NCI-H2029 treated with DMSO at 0.1 percent for 48 hours (cell line): ENCODE measurements at places on chromosomes 6 and 20.
A peak's percentile ranks its signal among the peaks of the same experiment; 100 is the strongest.

- no peak for DNase-seq
Observed at GRCh38 chr6:146670161-146670560, 71.4 kb downstream of the ADGB start.

DNA sequence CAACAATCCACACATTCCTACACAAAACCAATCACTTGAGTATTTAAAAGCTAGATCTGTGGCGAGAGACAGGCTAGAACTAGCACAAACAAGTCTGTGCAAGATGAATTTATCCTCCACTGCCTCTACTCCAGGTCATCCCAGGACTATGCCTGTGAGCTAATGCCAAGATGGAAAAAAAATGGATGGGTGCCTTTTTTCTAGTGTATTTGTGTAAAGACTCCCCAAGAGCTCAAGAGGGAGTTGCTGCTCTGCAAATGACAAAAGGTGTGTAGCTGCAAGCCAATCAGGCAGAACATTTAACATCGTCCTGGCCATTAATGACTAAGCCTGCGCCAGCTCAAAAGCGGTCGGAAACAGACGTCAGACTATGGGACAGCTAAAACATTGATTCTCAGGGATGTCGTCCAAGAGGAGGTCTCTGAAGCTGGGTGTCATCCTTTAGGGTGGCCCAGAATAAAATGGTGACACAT, 21.9 kb downstream of the ATXN1 start:
- no peak for DNase-seq

DNA sequence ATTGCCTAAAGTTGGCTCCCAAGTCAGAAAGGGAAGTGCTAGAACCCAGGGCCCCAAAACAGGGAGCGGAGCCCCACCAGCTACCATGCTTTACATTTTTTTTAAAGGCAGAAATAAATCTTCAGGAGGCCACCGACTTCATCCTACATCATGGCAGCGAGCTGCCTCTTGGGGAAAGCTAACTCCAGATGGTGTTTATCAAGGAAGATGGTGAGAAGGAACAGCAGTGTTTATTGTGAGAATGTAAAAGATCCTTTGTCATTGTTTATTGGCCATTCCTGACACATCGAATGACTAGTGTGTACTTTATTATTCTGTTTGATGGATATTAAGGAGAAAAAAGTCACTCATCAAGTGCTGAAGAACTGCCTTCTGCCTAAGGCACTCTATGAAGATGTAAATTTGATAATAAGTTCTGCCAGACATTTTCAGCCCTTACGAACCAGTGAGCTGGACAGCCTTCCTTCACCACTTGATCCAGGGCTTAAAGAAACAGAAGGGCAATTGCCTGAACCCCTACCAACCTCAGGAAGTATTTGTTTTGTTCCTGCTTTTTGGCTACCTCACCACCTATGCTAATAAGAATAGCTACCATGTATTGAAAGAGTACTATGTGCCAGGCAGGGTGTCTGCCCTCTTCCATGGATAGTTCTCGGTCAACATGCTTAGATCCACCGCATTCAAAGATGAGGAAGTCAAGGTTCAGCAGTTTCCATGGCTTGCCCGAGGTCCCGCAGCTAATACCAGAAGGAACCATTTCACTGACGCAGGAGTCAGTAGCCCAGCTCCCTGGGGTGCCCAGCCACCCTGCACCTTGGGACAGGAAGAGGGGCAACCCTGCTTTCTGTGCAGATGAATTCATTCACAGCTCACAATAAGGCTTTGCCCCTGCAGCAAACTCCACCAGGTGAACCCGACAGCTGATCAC, 194.7 kb upstream of the RREB1 start:
- no peak for DNase-seq

DNA sequence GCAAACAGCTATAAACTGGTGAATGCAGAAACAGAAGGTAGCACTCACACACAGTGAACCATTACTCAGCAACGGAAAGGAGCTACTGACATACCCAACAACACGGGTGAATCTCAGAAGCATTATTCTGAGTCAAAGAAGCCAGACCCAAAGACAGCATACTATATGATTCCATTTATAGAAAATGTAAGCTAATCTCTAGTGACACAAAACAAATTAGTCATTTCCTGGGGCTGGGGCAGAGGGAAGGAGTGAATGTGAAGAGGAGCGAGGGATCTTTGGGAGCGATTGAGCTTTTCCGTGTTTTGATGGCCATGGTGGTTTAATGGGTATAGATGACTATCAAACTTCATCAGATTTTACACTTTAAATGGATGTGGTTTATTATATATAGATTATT, 614.6 kb downstream of the DHX35 start:
- DNase-seq, result no peak

GRCh38 chr6:166955865-166956443, 396 bp downstream of the RNASET2 start:
- peak; percentile 13 for DNase-seq

- DNase-seq, result no peak
Observed at GRCh38 chr20:3901028-3901705, 12.0 kb downstream of the PANK2 start.

GRCh38 chr20:58982406-58983114, 1.5 kb downstream of the NELFCD start:
- DNase-seq, result no peak

DNA sequence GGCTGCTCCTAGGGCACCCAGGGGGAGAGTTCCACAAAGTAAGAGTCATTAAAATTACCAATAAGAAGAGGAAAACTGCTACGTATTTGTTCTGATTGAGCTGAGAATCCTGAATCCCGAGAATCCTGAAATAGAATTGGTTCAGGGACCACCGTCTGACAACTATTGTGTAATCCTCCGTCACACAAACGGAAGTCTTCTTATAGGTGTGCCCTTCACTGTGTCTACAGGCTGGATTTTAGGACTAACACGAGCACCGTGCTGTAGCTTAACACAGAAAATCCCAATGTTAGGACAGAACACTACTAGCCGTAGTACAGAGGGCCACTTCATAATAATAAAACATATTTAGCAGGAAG, 50.6 kb upstream of the RNF182 start:
- DNase-seq, result no peak

DNA sequence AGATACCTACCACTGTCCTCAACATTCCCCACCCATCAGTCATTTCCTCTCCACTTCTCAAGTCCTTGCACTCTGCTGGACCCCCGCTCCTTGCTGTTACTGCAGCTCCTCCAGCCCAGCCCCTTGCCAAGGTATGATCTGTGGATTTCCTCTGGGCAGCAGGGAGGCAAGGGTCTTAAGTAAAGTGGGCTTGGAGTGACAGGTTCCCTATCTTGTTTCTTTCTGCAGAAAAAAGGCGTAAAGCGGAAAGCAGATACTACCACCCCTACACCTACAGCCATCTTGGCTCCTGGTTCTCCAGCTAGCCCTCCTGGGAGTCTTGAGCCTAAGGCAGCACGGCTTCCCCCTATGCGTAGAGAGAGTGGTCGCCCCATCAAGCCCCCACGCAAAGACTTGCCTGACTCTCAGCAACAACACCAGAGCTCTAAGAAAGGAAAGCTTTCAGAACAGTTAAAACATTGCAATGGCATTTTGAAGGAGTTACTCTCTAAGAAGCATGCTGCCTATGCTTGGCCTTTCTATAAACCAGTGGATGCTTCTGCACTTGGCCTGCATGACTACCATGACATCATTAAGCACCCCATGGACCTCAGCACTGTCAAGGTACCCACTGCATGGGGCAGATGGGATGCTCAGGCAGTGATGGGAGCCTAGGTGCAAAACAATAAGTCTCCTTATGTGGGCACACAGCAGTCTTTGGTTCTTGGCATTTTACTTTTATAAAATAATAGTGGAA, 8.1 kb downstream of the BRD2 start:
- no peak for DNase-seq

DNA sequence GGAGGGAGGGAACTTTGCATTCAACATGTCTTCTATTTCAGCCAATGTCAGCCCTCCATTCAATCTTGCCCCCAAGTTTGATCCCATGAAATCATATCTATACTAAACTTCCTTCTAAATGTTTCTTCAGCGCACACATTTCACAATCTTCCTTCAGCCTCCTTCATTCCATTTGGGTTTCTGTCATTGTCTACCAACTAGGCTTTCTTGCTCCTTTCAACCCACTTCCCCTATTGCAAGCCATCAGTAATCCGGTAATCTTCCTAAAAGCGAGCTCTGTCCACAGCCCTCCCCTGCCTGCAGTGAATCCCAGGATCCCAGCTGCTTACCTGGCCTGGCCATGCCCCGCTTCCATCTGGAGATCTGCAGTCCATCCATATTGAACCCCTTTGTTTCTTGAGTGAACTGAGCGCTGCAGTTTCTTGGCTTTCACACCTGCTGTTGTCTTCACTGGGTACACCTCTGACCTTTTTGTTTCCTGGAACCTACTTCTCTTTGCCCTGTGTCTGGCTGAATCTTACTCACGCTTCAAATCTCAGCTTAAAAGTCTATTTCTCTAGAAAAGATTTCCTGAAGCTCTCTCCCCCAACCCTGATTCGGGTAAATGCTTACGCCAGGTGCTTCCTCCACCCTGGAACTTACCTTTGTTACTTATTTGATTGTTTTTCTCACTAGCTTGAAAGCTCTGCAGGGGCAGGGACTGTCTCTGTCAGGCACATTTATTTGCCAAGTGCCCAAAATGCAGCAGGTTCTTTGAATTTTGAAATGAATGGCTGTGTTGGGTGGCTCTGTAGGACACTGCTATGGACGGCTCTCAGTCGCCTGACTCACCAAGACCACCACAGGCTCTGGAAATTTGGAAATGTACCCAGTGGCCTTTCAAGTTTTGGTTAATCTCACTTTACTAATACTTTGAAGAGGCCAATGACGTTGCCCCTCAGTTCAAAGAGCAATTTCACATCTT, 50.3 kb downstream of the ADTRP start:
- no peak for DNase-seq
